HT-29 (cell line): ENCODE measurements at places on chromosomes 12 and 14. TPM values are rescaled to one million over a fixed set of nuclear protein-coding genes. Genes with fewer than 3 reads are reported as not detected.

GRCh38 chr12:65462484-65462883, 184.0 kb downstream of the MSRB3 start:
- no peak for DNase-seq

The IAPP gene
- not detected in 2 replicates for total RNA-seq

- peak; percentile 18 for DNase-seq
These were observed 3.2 kb downstream of the OR4K2 start for GRCh38 chr14:19878029-19878642.

- peak; percentile 50 for DNase-seq
These were observed 10.2 kb downstream of the ARHGAP5 start for GRCh38 chr14:32087173-32087861.

DNA sequence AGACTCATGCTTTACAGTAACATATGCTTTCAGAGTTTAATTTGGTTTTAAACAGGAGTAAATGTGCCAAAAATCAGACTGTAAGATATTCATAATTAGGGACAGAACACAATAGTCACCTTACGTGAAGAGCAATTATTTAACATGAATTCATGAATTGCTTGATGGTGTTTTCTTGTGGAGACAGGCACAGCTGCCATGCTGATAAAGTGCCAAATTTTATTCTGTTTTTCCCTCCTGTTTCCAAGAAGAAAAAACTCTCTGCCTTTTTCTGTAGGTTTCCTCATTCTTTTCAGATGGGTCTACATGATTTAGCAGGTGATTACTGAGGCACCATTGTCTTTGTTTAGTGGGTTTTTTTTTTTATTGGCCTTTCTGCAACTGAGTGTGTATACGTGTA, 80.1 kb downstream of the C12orf42 start:
- no peak for DNase-seq
